Vein endothelial cell (primary cell): ENCODE measurements at places on chromosomes 1 and 21. TPM values are rescaled to one million over a fixed set of nuclear protein-coding genes. Genes with fewer than 3 reads are reported as not detected.

Gene PPM1J
- total RNA-seq: 0.98 and 1.1 TPM in 2 replicates

Gene AKT3
- total RNA-seq: 53.0 and 66.6 TPM in 2 replicates

Gene C1orf87
- not detected in 2 replicates for total RNA-seq

Gene PTGER3
- total RNA-seq: not detected in 2 replicates

Gene GJA9
- total RNA-seq: not detected in 2 replicates

Gene RRP1B
- total RNA-seq: 48.1 and 55.9 TPM in 2 replicates

Gene FAM163A
- total RNA-seq: 0.10 TPM in 1 of 2 replicates, not detected in the other

Gene CELA3B
- total RNA-seq: not detected in 2 replicates

Gene NTMT2
- total RNA-seq: not detected in 2 replicates

Gene EPS8L3
- total RNA-seq: under 0.01 TPM in 1 of 2 replicates, not detected in the other

Gene DPT
- total RNA-seq: not detected in 2 replicates
